HepG2 (cell line): ENCODE measurements at places on chromosomes 5 and 9. TPM values are rescaled to one million over a fixed set of nuclear protein-coding genes. Genes with fewer than 3 reads are reported as not detected.

Gene FOXD4L4
- 0.38 TPM in 1 of 2 replicates, not detected in the other for total RNA-seq

Gene SLC36A1
- 5.5 and 8.0 TPM in 2 replicates for total RNA-seq

Gene PCDHB4
- total RNA-seq = 0.13 TPM in 1 of 2 replicates, not detected in the other

Gene PTGDS
- total RNA-seq = 0.33 TPM in 1 of 2 replicates, not detected in the other

Gene S100Z
- total RNA-seq = not detected in 2 replicates

Gene TYRP1
- 0.28 TPM in 1 of 2 replicates, not detected in the other for total RNA-seq

GRCh38 chr9:126291925-126292324 lies 34.7 kb upstream of the MVB12B start:
- H3K36me3 ChIP-seq = no peaks in the 10 kb centered on the region
- H3K27me3 ChIP-seq = peaks cover 4% of the 10 kb centered on the region; the same call in 1 of the 2 replicates
- H3K27ac ChIP-seq = no peak overlapping the region
- no peak overlapping the region for H3K4me3 ChIP-seq

GRCh38 chr9:71286146-71286545 lies 164.7 kb upstream of the TRPM3 start:
- DNase-seq = no peak
- H3K4me1 ChIP-seq = peaks cover 8% of the 10 kb centered on the region; the same call in 1 of the 2 replicates
- no peaks in the 10 kb centered on the region for H3K27me3 ChIP-seq
- no peak overlapping the region for H3K4me3 ChIP-seq
- no peaks in the 10 kb centered on the region for H3K36me3 ChIP-seq

- H3K4me1 ChIP-seq = peaks cover 62% of the 10 kb centered on the region
- H3K27ac ChIP-seq = no peak overlapping the region
- no peaks in the 10 kb centered on the region for H3K27me3 ChIP-seq
- no peak for DNase-seq
Observed at GRCh38 chr9:104866191-104866590, 61.8 kb downstream of the ABCA1 start.

- no peaks in the 10 kb centered on the region for H3K27me3 ChIP-seq
- H3K4me1 ChIP-seq = no peaks in the 10 kb centered on the region
- H3K4me3 ChIP-seq = no peak overlapping the region
- H3K36me3 ChIP-seq = no peaks in the 10 kb centered on the region
- H3K27ac ChIP-seq = no peak overlapping the region
Observed at GRCh38 chr5:164844348-164844747, 1338.9 kb downstream of the MAT2B start.

DNA sequence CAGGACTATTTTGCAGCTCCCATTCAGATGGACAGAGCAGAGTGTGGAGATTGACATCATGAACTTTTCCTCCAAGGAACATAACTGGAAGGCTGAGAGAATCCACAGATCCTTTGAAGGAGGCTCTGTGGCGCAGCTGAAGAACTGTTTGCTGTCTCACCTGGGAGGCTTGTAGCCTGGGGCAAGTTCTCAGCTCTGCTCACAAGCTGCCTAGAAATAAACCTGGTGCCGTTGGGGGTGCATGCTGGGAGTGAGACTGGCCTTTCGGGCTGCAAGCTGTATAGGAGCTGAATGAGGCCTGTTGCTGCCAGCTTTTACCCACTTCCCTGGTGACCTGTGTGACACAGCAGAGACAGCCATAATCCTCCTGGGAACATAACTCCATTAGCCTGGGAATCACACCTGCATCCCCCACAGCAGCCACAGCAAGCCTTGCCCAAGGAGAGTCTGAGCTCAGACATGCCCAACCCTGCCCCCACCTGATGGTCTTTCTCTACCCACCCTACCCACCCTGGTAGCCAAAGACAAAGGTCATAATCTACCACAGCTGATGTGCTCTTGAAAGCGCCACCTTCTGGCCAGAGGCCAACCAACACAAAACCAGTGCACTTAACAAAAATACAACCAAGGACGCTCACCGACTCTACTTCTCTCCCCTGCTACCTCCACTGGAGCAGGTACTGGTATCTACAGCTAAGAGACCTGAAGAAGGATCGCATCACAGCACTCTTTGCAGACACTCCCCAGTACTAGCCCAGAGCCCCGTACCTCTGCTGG lies 205.1 kb upstream of the MRPS30 start:
- H3K4me3 ChIP-seq = no peak overlapping the region
- H3K4me1 ChIP-seq = no peaks in the 10 kb centered on the region
- H3K27ac ChIP-seq = no peak overlapping the region
- H3K36me3 ChIP-seq = no peaks in the 10 kb centered on the region
- DNase-seq = no peak

DNA sequence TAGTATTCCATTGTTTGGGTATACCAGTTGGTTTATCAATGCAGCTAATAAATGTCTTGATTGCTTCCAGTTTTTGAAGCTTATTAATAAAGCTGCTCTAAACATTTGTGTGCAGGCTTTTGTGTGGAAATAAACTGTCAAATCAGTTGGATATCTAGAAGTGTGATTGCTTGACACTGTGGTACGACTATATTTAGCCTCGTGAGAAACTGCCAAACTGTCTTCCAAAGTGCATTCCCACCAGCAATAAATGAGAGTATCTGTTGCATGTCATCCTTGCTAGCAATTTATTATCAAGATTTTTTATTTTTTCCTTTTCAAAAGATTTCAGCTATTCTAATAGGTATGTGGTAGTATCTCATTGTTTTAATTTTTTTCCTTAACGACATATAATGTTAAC lies 37.5 kb downstream of the NMUR2 start:
- H3K36me3 ChIP-seq = no peaks in the 10 kb centered on the region
- no peak overlapping the region for H3K4me3 ChIP-seq
- no peaks in the 10 kb centered on the region for H3K4me1 ChIP-seq
- no peak for DNase-seq

DNA sequence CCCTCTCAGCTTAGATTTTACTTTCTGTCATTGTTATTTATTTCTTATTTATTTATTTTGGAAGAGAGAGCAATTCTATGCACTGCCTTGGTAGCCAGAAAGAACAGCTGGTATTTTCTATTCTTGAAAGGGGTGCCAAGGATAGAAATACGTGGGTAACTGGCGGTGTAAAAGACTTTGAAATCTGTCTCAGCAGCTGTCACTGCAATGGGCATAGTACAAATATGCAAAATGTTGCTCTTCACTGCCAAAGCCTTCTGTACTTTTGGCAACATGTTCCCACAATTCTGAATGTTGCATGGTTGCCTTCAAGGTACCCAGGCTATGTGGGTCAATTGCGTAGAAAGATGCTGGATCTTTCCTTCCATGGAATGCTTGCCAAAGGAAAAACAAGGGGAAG lies 230.2 kb upstream of the EDIL3 start:
- no peaks in the 10 kb centered on the region for H3K36me3 ChIP-seq
- no peaks in the 10 kb centered on the region for H3K4me1 ChIP-seq
- no peaks in the 10 kb centered on the region for H3K27me3 ChIP-seq
- no peak overlapping the region for H3K27ac ChIP-seq
- H3K4me3 ChIP-seq = no peak overlapping the region
- no peak for DNase-seq

GRCh38 chr5:164600929-164601535 lies 1095.6 kb downstream of the MAT2B start:
- no peak overlapping the region for H3K27ac ChIP-seq
- DNase-seq = no peak
- H3K4me1 ChIP-seq = no peaks in the 10 kb centered on the region
- H3K27me3 ChIP-seq = no peaks in the 10 kb centered on the region
- no peak overlapping the region for H3K4me3 ChIP-seq
- H3K36me3 ChIP-seq = no peaks in the 10 kb centered on the region

DNA sequence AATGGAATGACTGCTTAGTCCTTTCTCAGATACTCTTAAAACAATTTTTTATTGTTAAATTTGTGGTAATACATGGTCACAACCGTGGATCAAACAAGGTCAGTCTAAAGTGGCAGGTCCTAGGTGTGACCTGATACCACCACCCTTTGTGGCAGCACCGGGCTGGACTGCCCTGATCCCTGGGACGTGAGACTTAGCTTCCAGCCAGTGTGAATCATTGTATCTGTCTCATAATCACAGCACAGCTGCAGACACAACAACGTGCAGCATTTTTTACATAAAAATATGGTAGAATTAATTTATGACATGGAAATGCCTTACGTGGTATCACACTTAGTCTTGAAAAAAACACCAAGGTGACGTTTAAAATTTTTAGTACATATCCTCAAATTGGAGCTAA lies 7.8 kb downstream of the TOR1B start:
- H3K27me3 ChIP-seq = no peaks in the 10 kb centered on the region
- peak overlapping the region; percentile 20; the same call in 1 of the 2 replicates for H3K4me3 ChIP-seq
- no peak for DNase-seq
- peak overlapping the region; percentile 49 for H3K27ac ChIP-seq

DNA sequence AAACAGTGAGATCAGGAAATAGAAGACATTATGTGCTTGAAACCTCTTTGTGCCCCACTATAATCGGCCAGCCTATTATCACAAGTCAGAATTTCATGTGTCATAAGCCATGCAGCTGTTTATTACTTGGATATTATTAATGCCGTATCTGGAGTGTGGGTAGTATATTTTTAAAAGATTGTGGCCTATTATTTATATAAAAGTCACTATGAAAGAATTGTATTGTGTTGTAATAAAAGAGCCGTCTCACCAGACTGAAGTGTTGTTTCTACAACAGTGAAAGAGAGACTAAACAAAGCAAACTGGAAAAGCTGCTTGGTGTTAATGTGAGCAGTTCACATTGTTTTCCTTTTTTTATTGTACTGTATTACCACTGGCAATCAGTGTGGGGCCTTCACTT lies 449.1 kb downstream of the PSAT1 start:
- no peaks in the 10 kb centered on the region for H3K4me1 ChIP-seq
- H3K27me3 ChIP-seq = no peaks in the 10 kb centered on the region
- no peaks in the 10 kb centered on the region for H3K36me3 ChIP-seq

- no peak overlapping the region for H3K4me3 ChIP-seq
- no peaks in the 10 kb centered on the region for H3K4me1 ChIP-seq
- DNase-seq = no peak
- H3K27ac ChIP-seq = no peak overlapping the region
Observed at GRCh38 chr5:79285285-79285684, 49.4 kb downstream of the JMY start.

GRCh38 chr9:26172301-26172700 lies 494.1 kb upstream of the TUSC1 start:
- no peaks in the 10 kb centered on the region for H3K27me3 ChIP-seq

- no peaks in the 10 kb centered on the region for H3K36me3 ChIP-seq
- no peaks in the 10 kb centered on the region for H3K27me3 ChIP-seq
- no peak for DNase-seq
- H3K4me1 ChIP-seq = no peaks in the 10 kb centered on the region
- no peak overlapping the region for H3K4me3 ChIP-seq
- no peak overlapping the region for H3K27ac ChIP-seq
Observed at GRCh38 chr9:109868722-109869121, 88.7 kb downstream of the PALM2AKAP2 start.

DNA sequence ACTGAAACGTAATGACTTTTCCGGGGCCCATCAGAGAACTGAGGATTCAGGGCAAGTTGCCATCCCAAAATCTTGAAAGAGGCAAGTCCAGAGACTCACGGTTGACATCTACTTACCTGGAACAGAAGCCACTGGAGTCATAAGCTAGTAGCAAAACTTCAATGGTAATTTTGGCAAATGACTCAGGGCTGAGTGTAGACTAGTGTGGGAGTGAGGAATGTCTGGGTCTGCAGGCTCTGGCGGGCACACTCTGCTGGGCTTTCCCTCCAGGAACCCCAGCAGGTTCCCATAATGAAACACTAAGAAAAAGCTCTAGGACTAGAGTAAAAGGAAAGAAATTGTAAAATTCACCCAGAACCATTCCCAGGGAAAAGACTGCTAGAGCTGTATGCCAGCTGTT lies 122.9 kb upstream of the NFIL3 start:
- DNase-seq = no peak
- no peaks in the 10 kb centered on the region for H3K4me1 ChIP-seq
- H3K36me3 ChIP-seq = no peaks in the 10 kb centered on the region
- no peak overlapping the region for H3K4me3 ChIP-seq
- H3K27me3 ChIP-seq = peaks cover 11% of the 10 kb centered on the region; the same call in 2 of the 3 replicates

DNA sequence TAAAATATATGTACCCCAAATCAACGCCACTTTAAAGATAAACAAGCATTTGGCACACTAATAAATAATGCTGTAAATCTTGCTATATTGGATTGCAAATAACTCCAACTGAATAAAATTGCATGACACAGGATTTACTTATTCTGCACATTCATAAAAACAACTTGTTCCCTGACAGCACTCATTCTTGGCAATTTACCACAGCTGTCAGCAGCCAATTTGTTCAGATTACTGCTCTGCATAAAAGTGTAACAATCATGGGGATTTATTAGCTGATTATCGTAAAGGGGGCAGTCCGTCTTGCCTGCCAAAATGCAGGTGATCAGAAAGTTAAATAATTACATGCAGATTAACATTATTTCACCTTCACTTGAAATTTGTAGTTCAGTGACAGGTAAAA lies 285.3 kb downstream of the SLF1 start:
- no peak overlapping the region for H3K27ac ChIP-seq
- no peaks in the 10 kb centered on the region for H3K27me3 ChIP-seq
- H3K36me3 ChIP-seq = no peaks in the 10 kb centered on the region
- no peaks in the 10 kb centered on the region for H3K4me1 ChIP-seq
- H3K4me3 ChIP-seq = no peak overlapping the region
- DNase-seq = no peak

DNA sequence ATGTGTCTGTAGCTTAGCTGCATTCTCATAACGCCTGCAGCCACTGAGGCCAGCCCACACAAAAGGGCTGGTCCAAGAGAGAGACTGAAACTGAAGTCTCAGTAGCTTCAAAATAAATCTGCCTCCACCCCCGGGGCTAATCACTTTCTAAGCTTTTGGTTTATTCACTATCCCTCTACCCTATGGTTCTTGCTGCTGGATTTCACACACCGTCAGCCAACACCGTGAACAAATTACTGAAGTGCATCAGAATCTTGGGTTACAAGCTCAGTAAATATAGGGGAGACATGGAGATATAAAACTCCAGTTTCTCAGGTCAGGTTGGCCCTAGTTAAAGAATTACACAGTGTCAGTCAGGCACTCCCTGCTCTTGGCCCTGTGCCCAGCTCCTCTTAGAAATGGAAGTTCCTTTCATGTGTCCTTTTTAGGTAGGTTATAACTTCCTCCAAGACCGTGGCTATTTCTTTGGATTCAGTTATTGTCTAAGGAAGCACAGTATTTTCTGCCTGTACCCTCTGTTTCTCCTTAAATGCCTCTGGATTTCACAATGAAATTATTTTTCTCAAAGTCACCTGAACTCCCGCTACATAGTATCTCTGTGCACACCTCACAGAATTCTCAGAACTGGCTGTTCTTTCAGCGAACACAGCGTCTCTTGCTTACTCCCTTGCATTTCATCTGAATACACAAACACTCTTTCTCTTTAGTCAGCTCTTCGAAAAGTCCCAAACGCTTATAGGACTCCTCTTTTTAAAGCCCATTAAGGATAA lies 112.5 kb downstream of the FAM174A start:
- H3K27ac ChIP-seq = no peak overlapping the region
- no peaks in the 10 kb centered on the region for H3K4me1 ChIP-seq
- no peak overlapping the region for H3K4me3 ChIP-seq

DNA sequence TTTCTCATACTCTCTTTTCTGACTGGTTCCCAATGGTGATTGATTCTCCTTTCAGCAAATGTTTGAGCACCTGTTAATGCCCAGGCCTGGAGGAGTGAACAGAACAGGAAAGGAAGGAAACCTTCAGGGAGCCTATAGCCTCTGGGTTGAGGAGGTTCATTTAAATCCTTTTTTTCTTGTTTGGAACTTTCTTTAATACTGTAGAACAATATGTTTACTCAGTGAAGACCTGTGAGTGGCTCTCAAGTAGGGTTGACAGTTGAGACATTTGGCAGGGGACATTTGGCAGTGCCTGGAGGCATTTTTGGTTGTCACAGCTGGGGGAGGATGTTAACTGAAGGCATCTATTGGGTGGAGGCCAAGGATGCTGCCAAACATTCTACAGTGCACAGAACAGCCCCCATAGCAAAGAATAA lies 6.1 kb upstream of the FAM120AOS start:
- peaks cover 4% of the 10 kb centered on the region for H3K36me3 ChIP-seq
- H3K4me1 ChIP-seq = peaks cover 92% of the 10 kb centered on the region
- DNase-seq = no peak
- H3K27ac ChIP-seq = no peak overlapping the region
- H3K4me3 ChIP-seq = no peak overlapping the region
